RCC 7860 (cell line): ENCODE measurements at places on chromosomes 12 and 14.

GRCh38 chr12:91417650-91418049 is 235.0 kb upstream of the DCN start:
- DNase-seq = no peak

DNA sequence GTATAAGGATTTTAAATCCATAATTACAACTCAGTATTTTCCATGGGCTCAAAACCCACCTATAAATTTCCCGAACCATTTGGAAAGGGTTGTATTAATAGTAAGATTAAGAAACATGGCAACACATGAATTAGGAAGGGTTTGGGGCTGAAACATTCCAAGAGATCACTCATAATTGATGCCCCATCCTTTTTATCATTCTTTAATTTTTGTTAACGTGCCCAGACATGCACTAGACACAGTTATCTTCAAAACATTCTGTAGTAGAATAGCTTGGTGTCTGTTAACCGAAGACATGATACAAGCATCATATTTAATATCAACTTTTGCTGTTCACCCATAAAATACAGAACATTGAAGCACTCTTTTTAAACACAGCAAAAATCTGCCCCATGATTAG is 106.8 kb upstream of the FRMD6 start:
- DNase-seq = no peak

GRCh38 chr14:100975671-100976070 is 72.1 kb upstream of the RTL1 start:
- DNase-seq = peak; percentile 75

- no peak for DNase-seq
These were observed 215.9 kb upstream of the HMGA2 start for GRCh38 chr12:65608319-65608916.

- peak; percentile 32 for DNase-seq
These were observed 24.6 kb upstream of the MGP start for GRCh38 chr12:14910090-14910915.

DNA sequence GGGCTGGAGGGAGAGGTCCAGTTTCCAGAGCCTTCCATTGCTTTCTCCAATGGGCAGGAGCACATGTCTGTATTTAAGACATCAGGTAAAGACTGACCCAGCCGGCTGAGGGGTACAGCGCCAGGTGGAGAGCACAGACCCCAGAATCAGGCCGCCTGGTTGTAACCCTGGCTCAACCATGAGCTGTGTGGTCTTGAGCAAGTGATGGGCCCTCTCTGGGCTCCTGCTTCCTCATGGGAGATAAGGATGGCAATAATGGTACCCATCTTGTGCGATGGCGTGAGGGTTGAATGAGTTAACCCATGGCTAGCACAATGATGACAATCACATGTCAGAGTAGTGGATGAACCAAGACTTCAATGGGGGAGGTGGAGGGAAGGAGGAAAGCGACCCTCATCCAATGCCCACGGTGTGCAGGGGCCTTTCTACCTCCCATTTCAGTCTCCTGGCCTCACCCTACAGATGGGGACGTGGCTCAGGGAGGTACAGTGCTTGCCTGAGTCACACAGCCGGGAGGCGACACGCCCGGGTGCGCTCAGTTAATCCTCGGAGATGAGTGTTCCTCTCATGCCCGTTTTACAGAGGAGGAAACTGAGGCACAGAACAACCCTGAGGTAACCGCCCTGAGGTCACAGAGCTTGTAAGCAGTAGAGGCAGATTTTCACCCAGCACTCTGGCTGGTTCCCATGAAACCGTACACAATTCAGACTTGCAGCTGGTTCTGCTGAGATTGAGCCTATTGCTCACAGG is 163.9 kb downstream of the RBM19 start:
- no peak for DNase-seq

- no peak for DNase-seq
These were observed 31.6 kb downstream of the PPP1R36 start for GRCh38 chr14:64581363-64581762.

GRCh38 chr14:20627346-20628027 is 14.0 kb downstream of the OR6S1 start:
- DNase-seq = no peak

DNA sequence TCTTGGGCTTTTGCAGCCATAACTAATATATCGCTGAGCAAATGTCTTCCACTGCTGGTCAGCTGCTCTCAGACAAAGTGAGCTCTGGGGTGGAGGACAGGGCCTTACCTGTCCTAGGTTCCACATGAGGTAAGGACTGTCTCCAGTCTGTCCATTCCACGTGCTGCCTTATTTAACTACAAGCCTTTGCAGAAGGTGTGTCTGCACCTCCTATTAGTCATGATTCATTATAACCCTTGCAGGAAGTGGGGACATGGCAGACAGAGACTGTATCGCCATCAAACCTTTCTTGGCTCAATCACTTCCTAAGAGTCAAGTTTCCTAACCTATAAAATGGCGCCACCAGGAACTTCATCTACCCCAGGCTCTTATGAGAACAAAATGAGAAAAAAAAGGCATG is 46.9 kb downstream of the SLC25A47 start:
- no peak for DNase-seq

- no peak for DNase-seq
These were observed at the start of gene ABHD4 for GRCh38 chr14:22598099-22598895. Gene ABHD4, plus strand, starts transcription at chr14:22598300. Its CDS starts 7 bp downstream, at chr14:22598307.

- DNase-seq = no peak
These were observed 90.9 kb downstream of the TRAFD1 start for GRCh38 chr12:112216223-112216622.

- DNase-seq = no peak
These were observed 41.7 kb upstream of the FRS2 start for GRCh38 chr12:69428351-69429073.

- DNase-seq = no peak
These were observed 372.2 kb downstream of the EGLN3 start for GRCh38 chr14:33578461-33579216.

DNA sequence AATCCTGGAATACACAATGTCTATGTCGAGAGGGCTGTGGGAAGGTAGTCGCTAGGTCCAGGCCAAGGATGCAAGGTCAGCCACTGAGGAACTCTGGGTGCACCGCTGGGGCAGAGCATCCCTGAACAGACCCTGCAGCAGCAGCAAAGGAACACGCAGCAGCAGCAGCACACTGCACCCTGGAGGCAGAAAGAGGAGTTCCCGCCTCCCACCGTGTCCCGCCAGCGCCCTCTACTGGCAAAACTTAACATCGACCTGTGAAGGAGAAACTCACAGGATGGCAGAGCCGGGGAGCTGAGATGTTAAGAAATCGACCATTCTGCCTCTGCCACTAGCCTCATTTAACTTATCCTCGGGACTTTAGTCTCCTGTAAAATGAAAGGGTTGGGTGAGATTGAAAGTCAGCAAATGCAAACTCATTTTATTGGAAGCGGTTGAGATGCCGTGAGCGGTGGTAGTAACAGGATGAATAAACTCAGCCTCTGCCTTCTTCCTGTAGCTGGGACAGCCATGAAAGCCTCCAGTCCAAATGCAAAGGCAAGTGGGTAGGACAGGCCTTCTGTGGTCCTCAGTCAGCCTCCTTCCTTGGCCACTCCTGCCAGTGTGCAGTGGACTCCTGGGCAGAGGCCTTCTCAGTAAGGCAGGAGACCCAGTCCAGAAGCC is 45.6 kb downstream of the STAB2 start:
- peak; percentile 34 for DNase-seq

- no peak for DNase-seq
These were observed 47.0 kb upstream of the KCNA5 start for GRCh38 chr12:4996714-4997113.

DNA sequence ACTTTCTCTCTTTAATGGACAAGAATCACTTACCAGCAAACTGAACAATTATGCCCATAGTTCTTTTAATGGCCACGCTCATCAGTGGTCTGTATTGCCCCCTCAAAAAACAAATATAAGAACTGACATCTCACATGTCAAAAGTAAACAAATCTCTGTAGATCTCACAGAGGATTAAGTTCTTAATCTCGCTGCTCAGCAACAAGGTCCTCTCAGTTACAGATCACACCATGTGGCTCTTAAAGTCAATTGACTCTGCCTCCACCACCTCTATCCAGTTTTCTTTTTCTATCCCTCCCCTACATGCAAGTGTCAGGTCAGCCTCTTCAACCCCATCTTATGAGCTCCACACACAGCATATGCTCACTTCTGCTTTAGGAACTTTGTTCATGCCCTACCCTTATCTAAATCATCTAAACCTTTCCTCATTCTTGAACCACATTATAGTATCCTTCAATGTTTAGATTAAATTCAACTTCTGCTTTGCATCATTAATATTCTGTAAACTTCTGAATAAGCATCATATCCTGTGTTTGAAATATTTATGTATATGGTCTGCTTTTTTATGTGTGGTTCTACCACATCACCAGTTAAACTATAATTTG is 7.2 kb downstream of the ADAM20 start:
- no peak for DNase-seq

GRCh38 chr12:6935371-6936193 is 7.8 kb downstream of the ATN1 start:
- no peak for DNase-seq

DNA sequence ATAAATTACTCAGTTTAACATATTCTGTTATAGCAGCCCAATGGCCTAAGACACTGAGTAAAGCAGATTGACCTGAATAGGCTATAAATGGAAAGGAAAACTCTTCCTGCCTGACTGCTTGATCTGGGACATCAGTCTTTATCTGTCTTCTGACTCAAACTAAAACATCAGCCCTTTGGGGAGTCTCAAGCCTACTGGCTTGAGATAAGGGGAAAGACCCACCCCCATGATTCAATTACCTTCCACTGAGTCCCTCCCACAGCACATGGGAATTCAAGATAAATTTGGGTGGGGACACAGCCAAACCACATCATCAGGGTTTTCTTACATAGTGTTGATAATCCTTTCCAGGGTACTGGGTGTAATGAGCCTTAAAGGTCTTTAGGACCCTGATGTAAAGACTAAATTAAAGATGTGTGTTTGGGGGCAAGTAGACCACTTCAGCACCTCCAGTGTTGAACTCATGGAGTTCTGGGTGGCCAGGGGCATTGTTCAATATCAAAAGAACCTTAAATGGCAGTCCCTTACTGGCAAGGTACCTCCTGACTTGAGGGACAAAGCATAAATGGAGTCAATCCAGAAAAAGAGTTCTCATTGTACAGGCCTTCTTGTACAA is 67.8 kb downstream of the TSHR start:
- DNase-seq = no peak

DNA sequence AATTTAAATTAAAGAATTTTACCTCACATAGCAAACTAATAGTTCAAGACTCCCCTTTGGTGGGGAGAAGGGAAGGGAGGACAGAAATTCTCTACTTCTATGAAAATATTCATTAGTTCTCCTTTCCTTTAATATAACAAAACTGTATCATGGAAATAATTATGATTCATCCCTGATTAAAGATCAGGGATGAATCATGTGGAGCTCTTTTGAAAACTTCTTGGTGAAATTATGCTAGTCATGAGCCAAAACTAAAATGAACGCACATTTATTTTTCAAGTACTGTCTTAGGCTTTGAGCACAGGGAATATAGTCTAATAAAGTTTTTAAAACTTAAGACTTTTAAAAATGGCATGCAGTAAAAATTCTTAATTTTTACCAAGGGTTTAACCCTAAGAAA is 17.1 kb downstream of the TMBIM4 start:
- no peak for DNase-seq

GRCh38 chr12:51663390-51663789 is 72.4 kb downstream of the SCN8A start:
- no peak for DNase-seq

- DNase-seq = no peak
These were observed 3.0 kb downstream of the GALNT4 start for GRCh38 chr12:89521364-89522223.

GRCh38 chr14:30996892-30997659 is 28.4 kb upstream of the AP4S1 start:
- no peak for DNase-seq

DNA sequence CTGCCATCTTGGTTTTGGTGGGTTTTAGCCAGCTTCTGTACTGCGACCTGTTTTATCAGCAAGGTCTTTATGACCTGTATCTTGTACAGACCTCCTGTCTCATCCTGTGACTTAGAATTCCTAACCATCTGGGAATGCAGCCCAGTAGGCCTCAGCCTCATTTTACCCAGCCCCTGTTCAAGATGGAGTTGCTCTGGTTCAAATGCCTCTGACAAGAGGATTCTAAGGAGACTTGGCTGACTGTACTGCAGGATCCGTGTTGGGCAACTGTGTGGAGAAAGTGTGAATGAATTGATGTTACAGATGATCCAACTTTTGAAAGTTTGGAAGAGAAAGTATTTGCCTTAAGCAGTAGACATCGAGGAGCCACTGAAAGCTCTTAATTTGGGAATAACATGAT is 91.0 kb downstream of the TTLL5 start:
- no peak for DNase-seq

DNA sequence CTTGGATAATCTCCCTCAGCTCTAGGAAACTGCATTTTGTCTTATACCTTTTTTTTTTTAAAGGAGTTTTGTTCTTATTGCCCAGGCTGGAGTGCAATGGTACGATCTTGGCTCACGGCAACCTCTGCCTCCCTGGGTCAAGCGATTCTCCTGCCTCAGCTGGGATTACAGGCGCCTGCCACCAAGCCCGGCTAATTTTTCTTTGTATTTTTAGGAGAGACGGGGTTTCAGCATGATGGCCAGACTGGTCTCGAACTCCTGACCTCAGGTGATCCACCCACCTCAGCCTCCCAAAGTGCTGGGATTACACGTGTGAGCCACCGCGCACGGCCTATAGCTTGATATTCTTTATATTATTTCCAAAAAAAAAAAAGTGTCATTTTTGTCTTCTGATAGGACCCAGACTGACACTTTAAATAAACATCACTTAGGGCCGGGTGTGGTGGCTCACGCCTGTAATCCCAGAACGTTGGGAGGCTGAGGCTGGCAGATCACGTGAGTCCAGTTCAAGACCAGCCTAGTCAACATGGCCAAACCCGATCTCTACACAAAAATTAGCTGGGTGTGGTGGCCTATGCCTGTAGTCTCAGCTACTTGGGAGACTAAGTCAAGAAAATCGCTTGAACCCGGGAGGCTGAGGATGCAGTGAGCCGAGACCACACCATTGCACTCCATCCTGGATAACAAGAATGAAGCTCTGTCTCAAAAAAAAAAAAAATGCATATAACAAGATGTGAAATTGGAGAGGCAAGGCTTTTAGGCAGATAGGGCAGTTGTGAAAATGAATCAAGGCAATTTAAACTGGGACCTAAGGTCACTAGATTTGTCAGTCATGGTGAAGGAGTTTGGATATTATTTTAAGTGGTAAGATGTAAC is 18.4 kb downstream of the SLC2A3 start:
- no peak for DNase-seq

DNA sequence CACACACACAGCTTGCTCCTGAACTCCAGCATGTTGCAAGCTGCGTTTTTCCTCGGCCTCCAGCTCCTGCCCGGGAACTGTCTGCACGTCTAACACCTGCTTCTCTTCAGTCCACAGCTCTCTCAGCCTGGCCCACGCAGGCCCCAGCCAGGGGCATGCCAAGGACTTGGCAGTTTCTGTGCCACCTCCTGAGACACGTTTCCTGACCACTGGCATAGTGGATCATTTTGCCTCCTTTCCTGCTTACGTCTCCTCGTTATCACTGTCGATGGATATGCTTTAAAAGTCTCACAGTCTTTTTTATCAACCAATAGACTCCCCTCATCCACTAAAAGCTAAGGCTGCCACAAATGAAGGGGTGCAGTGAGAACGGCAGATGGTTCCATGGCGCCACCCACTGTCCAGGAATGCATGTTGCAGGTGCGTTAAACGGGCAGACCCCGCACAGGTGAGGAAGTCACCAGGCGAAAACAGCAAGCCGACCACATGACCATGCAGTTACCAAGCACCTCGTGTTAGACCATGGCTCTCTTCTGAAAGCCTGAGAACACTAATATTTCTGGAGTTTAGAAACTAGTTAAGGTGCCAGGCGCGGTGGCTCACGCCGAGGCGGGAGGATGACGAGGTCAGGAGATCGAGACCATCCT is 14.7 kb upstream of the TEAD4 start:
- no peak for DNase-seq
